Stimulated activated CD4-positive, alpha-beta T cell treated with anti-CD3 and anti-CD28 coated beads, Interleukin-4, amount 100 ng/mL, for 24 hours (primary cell): ENCODE measurements at places on chromosomes 12 and 14.

GRCh38 chr14:99883866-99884650 is 90.8 kb downstream of the EML1 start:
- DNase-seq = no peak

DNA sequence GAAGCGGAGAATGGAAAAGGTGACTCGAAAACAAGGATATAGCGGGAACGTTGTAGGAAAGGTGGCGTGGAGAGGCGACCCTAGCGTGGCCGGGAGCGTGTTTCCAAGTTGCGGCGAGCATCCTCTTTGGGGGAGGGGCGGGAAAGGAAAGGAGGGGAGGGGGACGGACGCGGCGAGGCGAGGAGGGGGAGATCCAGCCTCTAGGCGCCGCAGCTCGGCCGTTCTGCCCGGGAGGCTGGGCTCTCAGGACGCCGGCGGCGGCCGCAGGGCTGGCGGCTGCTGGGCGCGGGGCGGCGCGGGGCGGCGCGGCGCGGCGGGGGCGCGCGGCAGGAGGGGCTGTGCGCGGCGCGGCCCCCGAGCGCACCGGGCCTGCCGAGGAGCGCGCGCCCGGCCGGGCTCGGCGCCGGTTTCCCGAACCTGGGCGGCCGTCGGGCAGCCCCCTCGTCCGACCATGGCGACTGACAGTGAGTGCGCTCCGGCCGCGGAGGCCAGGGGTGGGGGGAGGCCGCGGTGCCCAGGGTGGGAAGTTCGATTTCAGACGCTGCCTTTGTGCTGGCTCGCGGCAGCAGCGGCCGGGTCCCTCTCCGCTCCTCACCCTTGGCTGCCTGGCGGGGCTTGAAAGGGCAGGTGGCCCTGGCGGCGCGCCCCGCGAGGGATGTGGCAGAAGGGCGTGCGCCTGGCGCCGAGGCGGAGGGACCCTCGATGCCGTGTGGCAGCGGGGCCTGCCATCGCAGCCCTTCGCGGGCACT is 50.3 kb downstream of the SNAPC1 start:
- no peak for DNase-seq

DNA sequence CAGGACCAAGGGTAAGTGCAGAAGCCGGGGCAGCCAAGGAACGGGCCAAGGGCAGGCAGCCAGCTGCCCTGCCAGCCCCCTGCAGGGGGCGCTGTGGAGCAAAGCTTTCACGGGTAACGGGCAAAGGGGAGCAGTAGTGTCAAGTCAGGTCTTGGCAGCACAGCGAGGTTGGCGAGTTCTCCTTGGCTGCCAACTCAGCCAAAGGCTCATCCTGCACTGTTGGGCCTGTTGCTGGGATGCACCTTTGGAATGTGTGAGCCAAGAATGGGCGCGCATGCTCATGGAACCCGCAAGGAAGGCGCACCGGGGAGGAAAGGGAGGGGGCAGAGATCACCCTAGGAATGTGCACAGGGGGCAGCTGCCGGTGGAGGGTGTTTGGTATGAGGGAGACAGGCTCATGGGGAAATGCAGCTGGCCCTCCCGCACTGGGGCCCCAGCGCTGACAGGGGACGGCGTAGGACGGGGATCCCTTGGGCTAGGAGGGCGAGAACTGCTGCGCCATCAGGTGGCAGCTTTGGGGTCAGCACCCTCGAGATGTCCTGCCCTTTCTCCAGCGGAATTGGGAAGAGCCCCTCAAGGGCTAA is 138.0 kb downstream of the ASCL4 start:
- DNase-seq = peak; percentile 61

DNA sequence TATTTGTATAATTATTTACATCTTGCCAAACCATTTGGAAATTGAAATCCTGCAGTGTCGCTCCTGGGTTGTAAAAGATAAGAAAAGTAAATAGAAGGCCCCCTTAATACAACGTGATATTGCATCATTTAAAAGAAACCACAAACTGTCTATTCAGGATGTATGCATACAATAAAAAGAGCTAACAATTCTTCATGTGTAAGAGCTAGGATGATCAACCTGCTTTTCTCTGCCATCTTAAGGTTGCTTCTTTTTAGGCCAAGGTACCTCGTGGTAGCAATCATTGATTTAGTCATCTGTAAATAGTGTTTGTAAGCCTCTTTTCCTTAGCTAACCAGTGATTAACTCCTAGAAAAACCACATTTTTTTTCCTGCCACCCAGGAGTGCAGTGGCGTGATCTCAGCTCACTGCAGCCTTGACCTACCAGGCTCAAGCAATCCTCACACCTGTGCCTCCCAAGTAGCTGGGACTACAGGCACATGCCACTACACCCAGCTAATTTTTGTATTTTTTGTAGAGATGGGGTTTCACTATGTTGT is 3.3 kb upstream of the USP44 start:
- DNase-seq = no peak

DNA sequence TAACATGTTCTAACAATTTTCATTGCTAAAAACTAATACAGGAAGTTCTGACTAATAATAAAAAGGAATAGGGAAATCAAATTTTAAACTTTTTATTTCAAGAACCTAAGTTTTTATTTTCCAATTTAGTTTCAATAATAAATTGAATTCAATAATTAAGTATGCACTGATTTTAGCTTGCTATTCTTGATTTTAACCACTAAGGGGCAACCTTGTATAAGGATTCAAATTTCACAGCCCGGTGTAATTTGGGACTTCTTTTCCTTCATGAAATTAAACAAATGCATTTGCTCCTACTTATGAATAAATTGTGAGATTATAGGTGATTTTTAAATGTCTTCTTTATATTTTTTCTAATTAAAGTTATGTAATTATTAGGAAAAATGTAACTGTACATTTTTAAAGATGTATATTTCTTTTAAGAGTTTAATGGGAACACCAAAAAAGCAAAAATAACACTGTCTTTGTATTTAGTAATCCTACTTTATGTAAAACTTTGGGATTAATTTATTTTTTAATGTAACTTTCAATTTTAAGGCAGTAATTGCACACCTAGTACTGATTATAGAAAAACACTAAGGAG is 241.4 kb upstream of the PDZRN4 start:
- no peak for DNase-seq

GRCh38 chr12:58725400-58726105 is 194.8 kb downstream of the LRIG3 start:
- no peak for DNase-seq

DNA sequence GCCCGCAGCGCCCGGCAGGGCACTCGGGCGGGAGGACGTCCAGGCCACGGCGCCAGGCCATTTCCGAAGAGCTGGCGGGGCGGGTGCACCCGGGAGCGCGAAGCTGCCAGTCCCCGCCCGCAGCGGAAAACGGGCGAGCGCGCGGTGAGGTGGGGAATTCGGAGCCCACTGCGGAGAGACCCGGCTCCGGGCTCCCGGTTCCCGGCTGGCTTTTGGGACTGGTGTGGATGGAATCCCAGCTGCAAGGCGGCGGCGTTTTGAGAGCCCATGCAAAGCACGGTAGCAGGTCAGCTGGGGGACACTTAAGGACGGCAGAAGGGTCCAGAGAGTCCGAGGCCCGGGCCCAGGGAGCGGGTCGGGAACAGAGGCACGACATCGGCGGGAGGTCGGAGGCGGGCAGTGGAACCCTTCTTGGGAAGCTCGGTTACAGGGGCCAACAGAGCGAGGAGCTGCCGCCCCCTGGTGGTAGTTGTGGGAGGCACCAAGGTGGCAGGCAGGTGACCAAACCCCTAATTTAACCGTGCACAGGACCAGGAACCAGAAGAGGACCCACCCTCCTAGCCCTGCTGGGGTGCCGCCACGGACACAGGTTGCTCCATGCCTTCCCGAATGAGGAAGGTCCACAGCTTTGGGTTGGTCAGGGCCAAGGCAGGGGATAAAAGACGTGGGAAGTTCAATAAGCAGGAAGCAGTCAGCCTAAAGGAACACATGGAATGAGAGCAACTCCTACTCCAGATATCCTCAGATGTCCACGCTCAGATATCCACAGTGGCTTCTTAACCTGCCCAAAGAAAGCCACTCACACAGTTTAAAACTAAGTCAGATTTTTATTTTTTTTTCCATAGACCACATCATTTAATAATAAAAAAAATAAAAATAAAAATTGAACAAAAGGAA is 685 bp upstream of the CDH24 start:
- peak; percentile 88 for DNase-seq
